ENCODE measurements at places on chromosomes 2 and 18.

- no peak for DNase-seq
Observed at GRCh38 chr2:237472909-237473877, 13.9 kb upstream of the MLPH start.

DNA sequence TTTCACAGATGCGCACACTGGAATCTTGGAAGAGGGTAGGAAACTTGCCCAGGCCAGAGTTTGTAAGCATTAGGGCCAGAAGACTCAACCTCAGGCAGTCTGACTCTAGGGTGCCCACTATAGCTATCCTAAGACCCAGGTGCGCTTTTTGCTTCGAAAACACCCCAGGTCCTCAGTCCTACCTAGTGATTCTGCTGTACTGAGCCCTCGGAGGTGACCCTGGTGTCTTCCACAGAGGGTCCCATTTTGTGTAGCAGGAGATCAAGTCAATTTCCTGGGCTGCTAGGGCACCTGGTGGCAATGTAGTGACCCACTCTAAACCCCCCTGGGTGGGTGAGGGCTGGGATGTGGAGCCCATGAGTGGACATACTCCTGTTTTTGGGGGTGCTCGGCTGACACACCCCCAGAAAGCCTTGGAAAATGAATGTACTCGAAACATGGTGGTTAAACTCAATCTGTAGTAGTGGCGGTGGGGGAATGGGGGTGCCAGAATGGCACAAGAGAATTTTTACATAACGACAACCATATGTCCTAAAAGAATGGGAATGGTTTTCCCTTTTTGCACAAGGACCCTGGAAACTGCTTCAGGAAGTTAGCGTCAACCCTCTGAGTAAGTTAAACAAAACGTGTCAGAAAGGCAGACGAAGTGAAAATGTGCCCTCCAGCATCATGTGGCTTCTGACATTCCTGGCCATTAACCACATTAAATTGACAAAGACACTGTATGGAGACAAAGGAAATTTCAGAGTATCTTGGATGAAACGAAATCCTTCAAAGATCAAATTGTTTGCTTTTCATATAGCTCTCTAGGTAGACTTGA, 218.0 kb upstream of the COPS8 start:
- DNase-seq = no peak

- no peak for DNase-seq
Observed at GRCh38 chr2:112685271-112685884, 35.4 kb upstream of the NT5DC4 start.

GRCh38 chr2:179850188-179850587, 11.2 kb downstream of the ZNF385B start:
- DNase-seq = no peak

DNA sequence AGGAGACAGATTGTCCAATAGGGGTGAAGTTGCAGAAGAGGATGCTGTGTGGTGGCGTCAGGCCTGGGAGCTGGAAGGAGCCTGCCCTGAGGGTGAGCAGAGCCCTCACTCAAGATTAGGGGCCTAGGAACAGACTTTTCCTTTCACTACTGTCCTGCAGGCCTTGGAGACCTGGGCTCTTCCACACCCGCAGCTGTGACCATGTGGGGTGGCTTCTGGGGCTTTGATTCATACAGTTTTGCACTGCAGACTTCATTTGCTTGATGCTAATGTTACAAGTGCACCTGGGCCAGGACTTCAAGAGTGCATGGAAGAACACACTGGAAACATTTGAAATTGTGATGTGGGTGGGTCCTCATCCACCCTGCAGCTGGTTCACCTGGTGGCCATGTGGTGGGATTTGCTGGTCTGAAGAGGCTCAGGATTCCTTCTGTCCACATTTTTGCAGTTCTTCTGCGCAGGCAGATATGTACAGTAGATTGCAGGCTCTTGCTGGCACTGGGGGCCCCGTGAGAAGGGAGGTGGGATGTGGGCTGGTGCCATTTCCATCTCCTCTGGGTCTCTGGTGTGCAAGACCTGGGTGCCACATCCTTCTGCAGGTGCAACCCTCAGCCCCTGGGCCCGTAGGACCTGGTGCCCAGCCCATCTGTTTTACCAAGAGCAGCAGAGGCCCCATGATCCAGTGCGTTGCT, 9.9 kb downstream of the GLI2 start:
- no peak for DNase-seq

GRCh38 chr2:172438741-172439508, 11.5 kb downstream of the ITGA6 start:
- no peak for DNase-seq

- no peak for DNase-seq
Observed at GRCh38 chr2:239167766-239168444, 232.9 kb downstream of the HDAC4 start.

DNA sequence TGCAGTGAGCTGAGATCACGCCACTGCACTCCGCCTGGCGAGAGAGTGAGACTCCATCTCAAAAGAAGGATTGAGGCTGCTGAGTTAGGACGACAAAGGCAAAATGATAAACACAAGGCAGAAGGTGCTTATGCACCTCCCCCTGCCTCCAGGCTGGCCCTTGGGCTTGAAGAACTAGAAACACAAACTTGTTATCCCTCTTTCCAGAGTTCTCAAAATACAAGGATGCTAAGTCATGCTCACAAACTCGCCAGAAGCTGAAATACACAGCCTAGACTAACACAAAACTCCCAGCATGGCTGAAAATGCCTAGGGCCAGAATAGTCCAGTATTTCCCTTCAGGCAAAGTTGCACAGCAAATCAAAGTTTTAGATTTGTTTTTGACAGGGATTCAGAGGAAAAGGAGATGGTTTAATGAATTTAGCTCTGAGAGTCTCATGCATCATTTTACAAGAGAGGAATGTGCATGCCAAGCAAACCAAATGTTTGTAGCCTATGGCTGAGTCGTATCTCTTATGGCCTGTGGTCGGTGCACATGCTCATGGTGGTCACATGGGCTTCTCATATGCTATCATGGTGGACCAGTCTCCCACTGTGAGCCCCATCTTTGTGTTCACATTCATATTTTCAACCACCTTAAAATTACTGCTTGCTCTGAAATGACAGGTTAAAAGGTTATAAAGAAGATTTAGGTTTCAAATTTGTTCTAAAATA, 16.2 kb upstream of the MREG start:
- no peak for DNase-seq

DNA sequence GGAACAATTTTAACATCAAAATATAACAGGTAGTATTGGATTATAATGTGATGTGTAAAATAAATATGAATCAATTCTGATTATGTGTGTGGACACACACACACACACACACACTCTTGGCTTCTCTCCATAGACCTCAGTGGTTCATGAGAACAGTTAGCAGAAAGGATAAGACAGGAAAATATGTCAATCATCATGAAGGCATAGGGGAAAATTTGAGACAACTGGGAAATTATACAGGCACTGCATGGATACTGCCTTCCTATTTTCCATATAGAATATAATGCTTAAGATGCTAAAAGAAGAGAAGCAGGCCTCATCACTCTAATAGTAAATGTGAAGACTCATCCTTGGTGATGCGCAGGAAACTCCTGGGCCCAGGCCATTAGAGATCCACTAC, 884.5 kb downstream of the SUCLG1 start:
- DNase-seq = no peak

DNA sequence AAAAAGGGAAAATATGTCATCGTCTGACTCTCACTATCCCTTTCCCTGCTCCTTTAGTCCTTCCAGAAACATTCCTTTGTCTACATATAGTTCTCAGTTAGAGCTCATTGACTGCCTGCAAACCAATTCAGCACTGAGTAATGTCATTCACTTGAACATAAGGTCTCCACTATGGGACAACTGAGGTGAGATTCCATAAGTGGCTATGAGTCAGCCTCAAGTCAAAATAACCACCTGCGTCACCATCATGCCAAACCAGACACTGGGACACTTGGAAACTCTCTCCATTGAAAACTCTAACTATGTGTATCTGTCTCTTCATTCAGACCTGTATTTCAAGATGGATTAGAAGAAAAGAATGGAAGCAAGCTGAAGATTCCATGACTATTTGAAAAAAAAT, 878.0 kb upstream of the PIK3C3 start:
- DNase-seq = no peak

GRCh38 chr2:189113963-189114362, 65.6 kb downstream of the COL5A2 start:
- DNase-seq = no peak

- no peak for DNase-seq
Observed at GRCh38 chr18:49277395-49278036, 182.9 kb downstream of the DYM start.

DNA sequence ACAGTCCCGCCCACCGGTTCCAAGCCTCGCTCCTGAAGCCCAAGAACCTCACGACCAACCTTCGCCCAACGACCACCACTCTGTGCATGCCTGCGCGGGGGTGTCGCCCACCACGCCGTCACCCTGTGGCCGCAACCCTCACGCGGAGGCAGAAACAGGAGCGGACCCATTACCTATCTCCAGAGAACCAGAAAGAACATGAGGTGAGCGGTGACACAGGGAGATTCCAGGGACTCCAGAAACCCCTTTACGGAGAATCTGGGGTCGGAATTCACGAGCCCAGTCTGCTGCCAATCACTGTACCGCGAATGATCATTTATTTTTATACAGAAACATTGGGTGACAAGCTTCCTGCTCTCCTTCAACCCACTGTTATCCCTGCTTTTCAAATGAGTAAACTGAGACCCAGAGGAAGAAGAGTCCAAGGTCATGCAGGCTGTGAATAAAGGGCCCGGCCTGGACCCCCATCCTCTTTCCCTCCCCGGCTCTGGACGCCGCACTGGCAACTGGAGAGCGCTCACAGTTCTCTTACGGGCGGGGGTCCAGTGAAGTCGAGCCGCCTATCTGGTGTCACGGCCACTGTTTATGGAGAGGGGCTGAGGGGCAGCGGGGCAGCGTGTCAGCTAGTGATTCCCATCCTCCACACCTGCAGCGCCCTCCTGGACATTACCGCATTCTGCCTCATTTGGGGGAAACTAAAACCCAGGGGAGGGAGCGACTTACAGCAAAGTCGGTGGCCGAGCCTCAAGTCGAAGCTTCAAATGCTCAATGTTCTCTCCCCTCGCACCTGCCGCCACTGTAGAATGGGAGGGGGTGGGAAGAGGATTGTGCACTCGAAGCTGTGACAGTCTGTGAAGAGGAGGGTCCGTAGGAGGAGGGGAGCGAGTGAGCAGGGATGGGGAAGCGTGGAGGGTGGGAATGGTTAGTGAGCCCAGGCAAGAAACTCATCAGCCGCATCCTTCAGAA, 723 bp upstream of the SLC30A3 start:
- DNase-seq = no peak

DNA sequence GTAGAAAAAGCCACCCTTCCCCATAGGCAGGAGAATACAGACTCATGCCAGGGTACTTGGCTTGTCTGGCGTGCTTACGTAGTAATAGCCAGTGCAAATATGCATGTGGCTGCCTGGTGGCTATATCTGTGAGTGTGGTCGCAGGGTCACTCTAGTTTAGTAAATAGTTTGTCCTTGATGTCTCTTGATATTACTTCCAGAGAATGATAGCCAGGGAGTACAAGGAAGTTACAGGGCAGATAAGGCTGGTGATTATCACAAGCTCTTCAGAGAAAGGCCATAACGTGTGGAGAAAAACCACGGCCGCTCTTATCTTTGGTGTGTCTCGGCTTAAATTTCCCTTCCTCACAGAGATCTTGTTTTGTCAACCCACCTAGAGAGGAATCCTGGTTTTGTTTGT, 54.3 kb upstream of the SLC39A10 start:
- no peak for DNase-seq

DNA sequence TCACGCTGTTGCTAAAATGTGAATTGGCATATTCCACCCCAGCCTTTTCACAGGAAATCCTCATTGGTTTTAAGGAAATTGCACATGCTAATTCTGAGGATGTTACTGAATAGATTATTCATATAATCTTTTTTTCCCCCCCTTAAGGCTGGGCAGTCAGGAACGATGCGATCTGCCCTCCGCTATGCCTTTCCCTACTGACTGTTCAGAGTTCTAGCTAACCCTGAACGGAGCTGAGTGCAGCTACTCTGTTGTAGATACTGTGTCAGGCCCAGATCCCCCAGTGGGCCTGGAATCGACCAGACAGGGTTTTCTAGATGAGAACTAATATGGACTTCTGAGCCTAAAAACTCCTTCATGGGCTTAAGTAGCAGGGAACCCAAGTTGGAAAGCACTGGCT, 192.2 kb downstream of the TCF4 start:
- DNase-seq = no peak

DNA sequence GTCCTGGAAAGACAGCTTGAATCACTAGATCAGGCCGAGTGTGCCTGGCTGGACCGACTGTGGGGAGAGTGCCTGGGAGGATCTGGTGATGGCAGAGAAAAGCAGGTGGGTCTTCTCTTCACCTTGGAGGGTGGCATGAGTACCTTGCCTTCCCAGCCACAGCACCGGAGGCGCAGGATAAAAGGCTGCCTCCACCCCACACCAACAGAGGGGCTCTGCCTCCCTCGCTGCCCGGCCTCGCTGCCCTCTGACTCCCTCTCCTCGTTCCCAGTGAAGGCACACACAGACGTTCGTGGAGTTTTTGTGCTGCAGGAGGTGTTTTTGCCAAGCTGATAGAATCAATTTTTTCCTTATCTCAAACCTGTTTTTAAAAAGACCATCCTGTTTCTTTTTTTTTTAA, 71.4 kb upstream of the HAAO start:
- DNase-seq = no peak

DNA sequence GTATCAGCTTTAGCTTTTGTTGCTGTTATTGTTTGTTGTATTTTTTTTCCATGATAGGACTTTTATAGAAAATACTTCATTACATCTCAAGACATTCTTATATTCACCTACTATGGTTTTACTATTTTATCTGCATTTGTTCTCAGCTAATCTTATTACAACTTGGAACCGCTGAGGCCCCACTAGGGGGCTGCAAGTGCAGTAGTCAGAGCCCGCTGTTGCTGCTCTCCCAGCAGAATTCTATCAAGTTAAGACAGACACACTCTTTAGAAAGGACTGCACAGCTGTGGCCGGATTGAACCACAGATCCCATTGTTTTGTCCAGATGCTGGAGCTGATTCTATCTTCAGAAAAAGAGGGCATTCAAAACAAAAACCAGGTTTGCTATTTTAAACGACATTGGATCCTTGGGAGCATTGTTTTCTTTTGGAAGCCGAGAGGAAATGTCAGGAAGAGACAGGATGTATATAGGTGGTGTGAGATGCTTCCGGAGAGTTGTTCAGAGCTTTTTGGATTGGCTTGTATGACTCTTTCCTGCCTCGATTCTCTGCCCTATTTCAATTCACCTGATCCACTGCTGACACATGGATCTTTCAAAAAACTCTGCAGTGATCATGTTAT, 105.7 kb upstream of the GAREM1 start:
- DNase-seq = no peak

DNA sequence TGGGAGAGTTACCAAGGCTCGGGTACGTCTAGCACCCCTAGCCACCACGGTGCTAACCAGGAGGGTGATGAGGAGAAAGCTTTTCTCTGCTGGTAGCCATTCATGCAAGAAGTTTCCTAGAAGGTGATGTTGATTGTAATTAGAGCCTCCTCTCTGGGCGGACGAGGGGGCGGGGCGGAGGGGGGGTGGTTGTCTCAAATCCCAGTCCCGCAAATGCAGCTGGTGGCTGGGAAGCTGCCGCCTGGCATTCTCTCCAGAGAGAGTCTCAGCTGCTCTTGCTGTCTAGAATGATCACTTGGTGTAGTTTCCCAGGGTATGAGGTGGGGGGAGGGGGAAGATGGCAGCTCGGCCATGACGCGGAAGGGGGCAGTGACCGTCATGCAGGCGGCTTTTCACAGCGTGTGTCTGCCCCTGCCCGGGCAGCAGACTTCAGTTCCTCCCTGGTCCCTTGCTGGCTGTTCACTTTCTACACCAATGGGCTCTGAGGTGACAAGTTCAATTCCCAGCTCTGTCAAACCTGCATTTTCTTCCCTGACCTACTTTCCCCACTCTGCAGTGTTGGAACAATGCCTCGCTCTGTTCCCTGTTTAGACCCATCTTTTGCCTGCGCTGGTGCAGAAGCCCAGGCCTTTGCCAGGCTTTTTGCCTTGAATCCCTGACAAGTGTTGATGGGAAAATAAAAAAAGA, 61.5 kb upstream of the KLF7 start:
- DNase-seq = no peak
